CD4-positive, alpha-beta T cell treated with Interleukin-4 for 1 hour (primary cell): ENCODE measurements at places on chromosomes 16 and 17.

DNA sequence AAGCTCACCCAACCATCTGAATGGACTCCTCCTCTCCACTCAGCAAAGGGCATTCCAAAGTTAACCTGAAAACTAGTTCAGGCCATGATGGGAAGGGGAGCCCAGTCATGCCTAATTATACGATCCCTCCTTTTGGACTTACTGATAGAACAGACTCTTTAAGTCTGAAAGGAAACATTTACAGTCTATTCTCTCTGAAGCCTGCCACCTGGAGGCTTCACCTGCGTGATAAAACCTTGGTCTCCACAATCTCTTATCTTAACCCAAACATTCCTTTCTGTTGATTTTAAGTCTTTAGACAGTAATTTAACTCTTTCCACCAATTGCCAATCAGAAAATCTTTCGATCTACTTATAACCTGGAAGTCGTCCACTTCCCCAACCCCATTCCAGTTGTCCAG, 9.0 kb upstream of the MPP2 start:
- no peak for DNase-seq

GRCh38 chr17:50943575-50943933, 77.4 kb upstream of the TOB1 start:
- DNase-seq = peak; percentile 8

DNA sequence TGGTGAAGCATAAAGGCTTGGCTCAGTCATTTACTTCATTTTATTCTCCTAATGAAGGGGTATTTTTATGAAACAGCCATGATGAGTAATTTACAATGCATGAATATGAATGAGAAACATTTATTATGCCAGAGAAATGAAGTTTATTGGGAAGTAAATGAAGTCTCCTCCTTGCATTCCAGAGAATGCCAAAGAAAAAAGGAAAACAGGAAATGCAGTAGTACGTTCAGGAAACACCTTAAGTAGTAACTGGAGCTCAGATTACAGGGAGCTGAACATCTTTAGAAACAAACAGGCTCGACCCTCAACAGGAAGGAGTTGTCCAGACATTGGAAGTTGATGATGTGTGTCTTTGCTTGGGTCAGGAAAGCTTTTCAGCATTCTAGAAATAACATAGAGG, 4.6 kb downstream of the KRT34 start:
- no peak for DNase-seq

- DNase-seq = peak; percentile 39
Observed at GRCh38 chr17:65231662-65232335, 94.6 kb downstream of the RGS9 start.

- DNase-seq = no peak
Observed at GRCh38 chr16:2236337-2237101, at the start of gene DNASE1L2. Gene DNASE1L2, plus strand, starts transcription at chr16:2236444. Its CDS starts 373 bp downstream, at chr16:2236817.

- no peak for DNase-seq
Observed at GRCh38 chr17:62750631-62751051, 57.5 kb downstream of the MARCHF10 start.

- DNase-seq = no peak
Observed at GRCh38 chr17:73747221-73748002, 103.2 kb upstream of the SDK2 start.

DNA sequence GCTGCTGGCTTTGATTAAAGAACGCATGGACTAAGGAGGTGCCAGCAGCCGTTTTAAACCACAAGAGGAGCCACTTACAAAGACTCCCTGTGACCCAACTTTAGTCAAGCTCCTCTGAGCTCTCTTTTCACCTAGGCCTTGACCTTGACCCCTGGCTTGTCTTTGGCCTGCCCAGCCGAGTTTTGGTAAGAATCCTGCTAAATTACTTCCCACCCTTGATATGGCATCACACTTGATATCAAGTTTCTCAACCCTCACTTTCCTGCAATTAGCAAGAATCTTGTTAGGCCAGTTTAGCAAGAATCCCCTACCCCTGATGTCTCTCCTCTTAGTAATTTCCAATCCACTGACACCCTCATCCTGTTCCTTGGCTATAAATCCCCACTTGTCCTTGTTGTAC, 232.8 kb upstream of the SALL1 start:
- no peak for DNase-seq
